ENCODE measurements at places on chromosomes 1 and 21. TPM values are rescaled to one million over a fixed set of nuclear protein-coding genes. Genes with fewer than 3 reads are reported as not detected.

The ABCA4 gene
- total RNA-seq, result not detected

The KCNJ9 gene
- not detected for total RNA-seq

The PLPPR5 gene
- total RNA-seq, result 0.07 TPM

The OR10K2 gene
- total RNA-seq, result not detected

The C1orf87 gene
- not detected for total RNA-seq

The CDCA8 gene
- total RNA-seq, result 56.0 TPM

The RALGPS2 gene
- 2.8 TPM for total RNA-seq
